ENCODE measurements at places on chromosomes 12 and 14. TPM values are rescaled to one million over a fixed set of nuclear protein-coding genes. Genes with fewer than 3 reads are reported as not detected.

The PROX2 gene
- 0.08 TPM for total RNA-seq

The GLIPR1L2 gene
- 1.2 TPM for total RNA-seq

The AHNAK2 gene
- 22.3 TPM for total RNA-seq

The DPPA3 gene
- not detected for total RNA-seq

The CPNE8 gene
- 18.0 TPM for total RNA-seq

The EFS gene
- 17.0 TPM for total RNA-seq

The NFE2 gene
- 2.9 TPM for total RNA-seq

The LAG3 gene
- 2.4 TPM for total RNA-seq

The FAIM2 gene
- 1.8 TPM for total RNA-seq

The ZFHX2 gene
- total RNA-seq: 2.9 TPM

The INSM2 gene
- total RNA-seq: not detected

The RIPK3 gene
- total RNA-seq: 26.3 TPM

The AVPR1A gene
- total RNA-seq: 0.26 TPM

The FAM222A gene
- 2.9 TPM for total RNA-seq

The FGF23 gene
- not detected for total RNA-seq

The KRT86 gene
- 0.97 TPM for total RNA-seq

The BIN2 gene
- total RNA-seq: 15.5 TPM

The DLGAP5 gene
- 1.8 TPM for total RNA-seq

The TGM1 gene
- total RNA-seq: 9.6 TPM

All from left lung (tissue), 14 donors.